ENCODE measurements at places on chromosomes 5 and 9.

GRCh38 chr5:180130291-180130869 lies 58.8 kb upstream of the RNF130 start:
- DNase-seq: no peak

DNA sequence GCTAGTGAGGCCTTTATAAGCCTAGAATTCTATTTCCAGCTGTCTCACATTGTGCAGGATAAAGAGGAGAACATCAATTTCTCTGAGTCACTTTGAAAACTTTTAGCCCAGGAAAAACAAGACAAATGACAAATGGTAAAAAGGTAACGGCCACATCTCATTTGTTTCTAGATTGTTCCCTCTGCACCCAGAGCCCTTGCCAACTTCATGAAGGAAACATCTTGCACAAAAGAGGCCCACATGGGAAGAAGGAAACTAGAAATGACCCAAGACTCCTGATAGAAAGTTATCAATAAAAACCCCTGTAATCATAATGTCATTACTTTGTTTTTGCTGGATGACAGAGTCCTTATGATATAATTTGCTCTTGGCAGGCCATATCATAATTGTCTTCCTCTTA lies 5.3 kb downstream of the DPYSL3 start:
- DNase-seq: no peak

- DNase-seq: peak; percentile 36
These were observed 60.1 kb upstream of the ZNF608 start for GRCh38 chr5:124806373-124807077.

GRCh38 chr5:146753641-146754040 lies 124.9 kb downstream of the PPP2R2B start:
- DNase-seq: no peak

DNA sequence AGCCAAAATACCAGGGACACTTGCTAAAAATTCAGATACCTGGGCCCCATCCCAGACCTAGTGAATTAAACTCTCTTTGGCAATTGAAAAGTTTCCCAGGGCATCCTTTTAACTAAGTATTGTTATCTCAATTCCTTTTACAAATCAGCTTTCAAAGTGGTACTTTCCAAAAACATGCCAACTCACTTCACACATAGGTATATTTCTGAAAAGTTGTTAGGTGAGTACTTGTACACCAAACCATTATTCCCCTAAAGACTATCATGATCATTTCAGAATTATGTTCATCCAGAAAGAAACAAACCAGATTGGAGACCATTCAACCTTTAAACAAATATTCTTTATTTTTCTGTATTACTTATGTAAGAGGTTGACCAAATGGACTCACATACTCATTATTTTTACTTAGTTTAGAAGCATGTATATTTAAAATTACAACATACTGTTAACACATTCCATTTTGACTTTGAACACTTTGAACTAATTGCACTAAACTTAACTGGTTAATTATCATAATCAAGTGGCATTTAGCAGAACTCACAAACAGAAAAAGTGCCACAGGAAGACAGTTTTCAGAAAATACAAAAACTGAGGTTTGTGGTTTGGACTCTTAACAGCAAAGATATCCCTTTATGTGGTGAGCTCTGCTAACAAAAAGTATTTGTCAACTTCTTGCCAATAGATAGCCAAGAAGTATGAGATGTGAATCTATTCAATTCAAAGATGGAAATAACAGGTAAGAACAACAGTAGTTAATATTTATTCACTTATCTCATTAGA lies 40.7 kb downstream of the KIAA0825 start:
- DNase-seq: no peak

DNA sequence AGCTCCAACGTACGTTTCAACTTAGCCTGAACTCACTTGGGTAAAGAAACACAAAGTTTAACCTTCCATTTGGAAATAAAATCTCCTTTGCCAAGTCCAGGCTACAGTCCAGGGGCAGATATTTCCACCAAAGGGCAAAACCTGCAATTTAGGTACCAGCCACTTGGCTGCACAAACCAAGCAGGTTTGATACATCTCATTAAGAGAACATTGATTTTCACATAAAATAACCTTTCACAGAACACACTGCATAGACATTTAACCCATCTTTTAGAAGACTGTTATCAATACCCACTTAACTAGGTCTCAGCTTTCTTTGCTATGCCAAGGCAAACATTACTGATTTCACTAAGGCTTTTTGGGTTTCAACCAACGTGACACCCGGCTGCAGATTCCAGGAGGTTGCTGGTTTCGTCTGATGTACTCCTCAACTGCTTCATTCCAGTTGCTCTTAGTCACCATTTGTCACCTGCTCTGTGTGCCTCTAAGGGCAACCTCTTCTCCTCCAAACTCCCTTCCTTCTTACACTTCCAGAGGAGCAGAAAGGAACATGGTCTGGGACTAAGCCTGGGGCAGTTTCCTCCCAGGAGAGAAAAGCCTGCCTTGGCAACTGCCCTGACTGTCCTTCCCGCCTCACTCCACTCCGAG lies 67.1 kb downstream of the EPB41L4B start:
- DNase-seq: peak; percentile 94

GRCh38 chr5:153470736-153471135 lies 19.7 kb upstream of the GRIA1 start:
- no peak for DNase-seq

- DNase-seq: no peak
These were observed 60.3 kb downstream of the RFK start for GRCh38 chr9:76333964-76334363.

GRCh38 chr9:37617832-37618231 lies 25.4 kb upstream of the TOMM5 start:
- peak; percentile 64 for DNase-seq
